Central memory CD4-positive, alpha-beta T cell (primary cell): ENCODE measurements at places on chromosomes 7 and 10.

DNA sequence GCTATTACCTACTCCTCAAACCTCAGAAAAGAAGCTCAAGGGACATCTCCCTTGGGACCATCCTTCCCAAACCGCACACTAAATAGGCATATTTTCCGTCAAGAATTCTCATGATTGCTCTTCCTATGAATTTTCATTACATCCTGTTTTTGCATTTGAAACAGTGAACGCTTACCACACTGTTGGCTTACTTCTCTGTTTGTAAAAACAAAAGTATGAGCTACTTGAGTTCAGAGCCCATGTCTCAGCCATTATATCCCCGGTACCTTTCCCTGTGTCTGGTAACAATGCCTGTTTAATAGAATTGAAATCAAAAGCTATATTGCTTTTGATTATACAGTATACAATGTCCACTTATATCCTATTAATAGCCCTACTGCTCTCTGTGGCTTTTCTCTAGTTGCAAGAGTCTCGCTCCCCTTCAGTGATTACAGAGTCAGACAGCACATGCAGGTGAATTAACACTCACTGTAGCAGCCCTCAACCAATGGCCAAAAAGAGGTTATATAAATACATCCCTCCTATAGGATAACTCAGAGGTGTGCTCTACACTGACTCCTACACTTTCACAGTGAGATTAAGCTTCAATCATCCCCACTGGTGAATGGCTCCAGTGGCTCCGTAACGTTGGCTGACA is 264.4 kb downstream of the SORCS1 start:
- DNase-seq, result no peak

DNA sequence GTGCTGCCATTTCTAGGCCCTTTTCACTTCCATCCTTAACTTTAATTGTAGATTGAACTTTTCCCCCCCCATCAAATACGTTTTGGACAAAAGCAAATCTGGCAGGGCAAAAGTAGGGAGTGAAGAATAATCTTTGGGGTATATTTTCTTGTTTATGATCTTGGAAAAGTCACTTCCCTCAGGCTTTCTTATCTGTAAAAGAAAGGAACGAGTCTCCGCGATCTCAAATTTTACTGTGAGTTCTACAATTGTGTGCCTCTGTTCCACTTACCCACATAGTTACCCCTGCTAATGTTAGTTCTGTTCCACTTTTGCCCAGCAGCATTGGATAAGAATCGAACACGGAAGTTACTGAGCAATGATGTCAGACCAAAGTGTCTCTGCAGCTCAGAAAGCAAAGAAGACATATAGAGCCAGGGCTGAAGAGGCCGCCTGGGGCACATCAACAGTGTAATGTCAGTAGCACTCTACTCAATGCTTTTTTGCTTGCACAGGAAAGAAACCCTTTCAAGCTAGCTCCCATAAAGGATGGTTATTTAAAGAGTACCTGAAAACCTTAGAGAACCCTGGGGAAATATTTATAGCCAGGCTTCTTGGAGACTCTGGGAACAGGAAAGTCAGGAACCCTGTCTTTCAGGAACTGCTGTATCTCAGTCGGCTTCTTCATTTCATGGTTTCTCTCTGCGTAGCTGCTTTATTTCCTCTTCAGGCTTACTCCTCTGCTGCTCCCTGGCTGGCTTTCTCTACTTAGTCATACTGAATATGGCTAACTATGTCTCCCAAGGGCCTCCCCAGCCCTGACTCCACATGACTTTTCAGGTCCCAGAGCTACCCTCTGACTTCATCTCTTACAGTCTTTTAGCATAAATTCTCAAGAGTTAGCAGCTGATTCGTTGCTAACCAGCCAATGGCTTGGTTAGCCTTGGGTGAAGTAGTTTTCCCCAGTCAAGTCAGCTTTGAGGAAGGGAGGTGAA is 123.7 kb upstream of the FAM3C start:
- DNase-seq, result no peak

- no peak for DNase-seq
Observed at GRCh38 chr7:30225863-30226613, 58.4 kb upstream of the ZNRF2 start.

GRCh38 chr7:116018731-116019130 is 11.8 kb downstream of the TFEC start:
- no peak for DNase-seq

GRCh38 chr7:96416116-96416515 is 94.2 kb upstream of the SLC25A13 start:
- DNase-seq, result no peak

DNA sequence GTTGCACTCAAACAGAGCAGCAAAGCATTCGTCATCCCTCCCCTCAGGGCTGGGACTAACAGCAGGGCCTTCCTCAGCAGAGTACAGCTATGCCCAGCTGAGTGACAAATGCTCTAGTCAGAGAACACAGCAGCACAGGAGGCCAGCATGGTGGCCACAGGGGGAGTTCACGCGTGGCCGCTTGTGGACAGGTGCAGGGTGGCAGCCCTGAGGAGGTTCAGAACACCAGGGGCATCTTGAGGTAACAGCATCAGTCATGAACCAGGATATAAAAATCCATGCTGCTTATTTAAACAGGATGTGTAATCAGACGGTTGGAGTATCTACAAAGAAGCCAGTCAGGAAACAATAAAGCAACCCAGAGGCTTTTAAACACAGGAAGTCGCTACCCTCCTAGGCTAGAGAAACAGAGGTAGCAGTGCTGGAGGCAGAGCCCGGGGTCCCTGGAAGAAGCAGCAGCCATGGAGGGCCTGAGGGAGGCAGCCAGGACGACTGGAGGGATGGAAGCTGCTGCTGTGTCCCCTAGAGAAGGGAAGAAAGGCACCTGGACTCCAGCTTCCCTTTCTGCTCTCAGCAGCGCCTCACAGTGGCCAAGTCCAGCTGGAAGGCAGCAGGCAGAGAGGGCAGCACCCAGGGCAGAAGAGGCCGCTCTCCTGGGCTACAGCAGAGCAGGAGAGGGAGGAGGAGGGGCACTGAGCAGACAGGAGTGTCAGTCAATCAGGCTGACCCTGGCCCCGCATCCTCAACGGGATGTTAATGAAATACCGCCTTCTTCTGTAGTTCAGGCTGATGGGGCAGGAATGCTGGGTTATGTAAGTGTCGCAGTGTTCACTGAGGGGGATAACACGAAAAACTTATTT is 70.8 kb upstream of the UCN3 start:
- DNase-seq, result peak; percentile 71

GRCh38 chr7:113109718-113110117 is 8.6 kb downstream of the SMIM30 start:
- DNase-seq, result no peak

DNA sequence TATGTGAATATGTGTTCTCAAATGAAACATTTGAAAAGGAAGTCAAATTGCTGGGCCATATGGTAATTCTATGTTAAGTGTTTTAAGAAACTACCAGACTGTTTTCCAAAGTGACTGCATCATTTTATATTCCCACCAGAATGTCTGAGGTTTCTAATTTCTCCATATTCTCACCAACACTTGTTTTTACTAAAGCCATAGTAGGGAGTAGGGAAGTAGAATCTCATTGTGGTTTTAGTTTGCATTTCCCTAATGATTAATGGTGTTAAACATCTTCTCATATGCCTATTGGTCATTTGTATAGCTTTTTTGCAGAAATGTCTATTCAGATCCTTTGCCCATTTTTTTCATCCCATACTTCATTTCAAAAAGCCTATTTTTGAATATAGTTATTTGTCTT is 9.1 kb upstream of the SEMA4G start:
- DNase-seq, result no peak

DNA sequence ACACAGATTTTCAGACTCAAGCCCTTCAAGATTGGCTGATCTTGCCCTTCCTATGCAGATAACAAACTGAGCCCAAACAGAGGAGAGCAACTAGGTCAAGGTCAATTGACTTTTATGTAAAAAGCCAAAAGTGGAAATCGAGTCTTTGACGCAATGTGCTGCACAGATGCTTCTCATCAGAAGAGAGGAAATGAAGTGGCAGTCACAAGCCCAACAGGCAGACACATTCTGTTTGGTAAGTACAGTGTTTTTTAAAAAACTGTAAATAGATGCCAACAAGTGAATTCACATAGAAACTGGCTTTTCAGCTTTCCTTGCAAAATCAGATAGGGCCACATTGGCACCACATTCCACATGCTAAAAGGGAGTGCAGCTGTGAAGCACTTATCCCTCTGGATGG is 606.6 kb downstream of the KCNMA1 start:
- no peak for DNase-seq

- DNase-seq, result no peak
Observed at GRCh38 chr10:35259769-35260397, 76.4 kb upstream of the CCNY start.

GRCh38 chr7:158924956-158925355 is 68.6 kb downstream of the DYNC2I1 start:
- no peak for DNase-seq

GRCh38 chr10:104297697-104298660 is 29.0 kb downstream of the GSTO2 start:
- no peak for DNase-seq

- no peak for DNase-seq
Observed at GRCh38 chr10:51768886-51769465, 69.6 kb upstream of the CSTF2T start.

- DNase-seq, result no peak
Observed at GRCh38 chr7:17983221-17984062, 43.1 kb upstream of the SNX13 start.

DNA sequence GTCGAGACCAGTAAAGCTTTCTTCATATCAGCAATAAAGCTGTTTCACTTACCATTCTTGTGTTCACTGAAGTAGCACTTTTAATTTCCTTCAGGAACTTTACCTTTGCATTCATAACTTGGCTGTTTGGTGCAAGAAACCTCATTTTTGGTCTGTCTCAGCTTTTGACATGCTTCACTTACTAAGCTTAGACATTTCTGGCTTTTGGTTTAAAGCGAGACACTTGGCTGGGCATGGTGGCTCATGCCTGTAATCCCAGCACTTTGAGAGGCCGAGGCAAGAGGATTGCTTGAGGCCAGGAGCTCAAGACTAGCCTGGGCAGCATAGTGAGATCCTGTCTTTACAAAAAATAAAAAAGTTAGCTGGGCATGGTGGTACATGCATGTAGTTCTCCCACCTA is 15.8 kb downstream of the PLEKHA1 start:
- no peak for DNase-seq

GRCh38 chr10:14605231-14605925 is 169.3 kb downstream of the FAM107B start:
- DNase-seq, result peak; percentile 57

DNA sequence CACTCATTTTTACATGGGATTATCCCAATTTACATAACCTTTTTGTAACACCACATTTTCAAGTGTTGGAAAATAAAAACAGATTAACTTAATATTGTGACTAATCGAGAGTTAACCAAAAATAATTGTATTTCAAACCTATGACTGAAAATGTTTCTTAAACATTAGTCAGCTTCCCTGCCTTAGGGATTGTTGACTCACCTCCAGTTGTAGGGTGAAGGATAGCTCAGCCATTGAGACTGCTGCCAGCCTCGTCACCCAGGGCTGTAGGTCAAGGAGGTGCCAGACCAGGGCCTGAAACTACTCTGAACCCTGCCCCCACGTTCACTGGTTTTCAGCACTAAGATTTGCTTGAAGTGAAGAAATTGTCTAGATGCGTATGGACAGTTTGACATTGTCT is 351.2 kb downstream of the GFRA1 start:
- no peak for DNase-seq

DNA sequence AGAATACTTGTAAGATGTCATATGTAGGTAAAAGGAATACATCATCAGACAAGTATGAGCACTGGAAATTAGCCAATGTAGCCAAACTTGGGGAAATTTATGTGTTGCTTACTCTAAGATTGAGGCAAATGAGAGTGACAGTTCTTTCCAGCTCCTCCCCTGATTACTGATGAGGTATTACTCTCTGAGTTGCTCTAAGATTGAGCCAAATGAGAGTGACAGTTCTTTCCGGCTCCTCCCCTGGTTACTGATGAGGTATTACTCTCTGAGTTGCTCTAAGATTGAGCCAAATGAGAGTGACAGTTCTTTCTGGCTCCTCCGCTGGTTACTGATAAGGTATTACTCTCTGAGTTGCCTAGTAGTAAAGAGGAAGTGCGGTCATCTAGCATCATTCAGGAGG is 435.8 kb downstream of the NRG3 start:
- DNase-seq, result no peak

DNA sequence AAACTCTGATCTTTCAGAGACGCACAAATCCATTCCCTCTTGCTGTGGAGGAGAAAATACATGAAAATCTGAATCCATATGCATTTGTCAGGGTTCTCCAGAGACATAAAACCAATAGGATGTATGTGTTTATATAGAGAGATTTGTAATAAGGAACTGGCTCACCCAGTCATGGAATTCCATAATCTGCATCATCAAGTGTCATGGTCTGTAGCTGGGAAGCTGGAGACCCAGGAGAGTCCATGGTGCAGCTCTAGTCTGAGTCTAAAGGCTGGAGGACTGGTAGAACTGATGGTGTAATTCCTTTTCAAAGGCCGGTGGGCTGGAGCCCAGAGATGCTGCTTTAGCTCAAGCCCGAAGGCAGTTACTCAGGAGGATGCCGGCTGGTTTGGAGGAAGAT is 134.0 kb downstream of the TCF7L2 start:
- DNase-seq, result no peak

DNA sequence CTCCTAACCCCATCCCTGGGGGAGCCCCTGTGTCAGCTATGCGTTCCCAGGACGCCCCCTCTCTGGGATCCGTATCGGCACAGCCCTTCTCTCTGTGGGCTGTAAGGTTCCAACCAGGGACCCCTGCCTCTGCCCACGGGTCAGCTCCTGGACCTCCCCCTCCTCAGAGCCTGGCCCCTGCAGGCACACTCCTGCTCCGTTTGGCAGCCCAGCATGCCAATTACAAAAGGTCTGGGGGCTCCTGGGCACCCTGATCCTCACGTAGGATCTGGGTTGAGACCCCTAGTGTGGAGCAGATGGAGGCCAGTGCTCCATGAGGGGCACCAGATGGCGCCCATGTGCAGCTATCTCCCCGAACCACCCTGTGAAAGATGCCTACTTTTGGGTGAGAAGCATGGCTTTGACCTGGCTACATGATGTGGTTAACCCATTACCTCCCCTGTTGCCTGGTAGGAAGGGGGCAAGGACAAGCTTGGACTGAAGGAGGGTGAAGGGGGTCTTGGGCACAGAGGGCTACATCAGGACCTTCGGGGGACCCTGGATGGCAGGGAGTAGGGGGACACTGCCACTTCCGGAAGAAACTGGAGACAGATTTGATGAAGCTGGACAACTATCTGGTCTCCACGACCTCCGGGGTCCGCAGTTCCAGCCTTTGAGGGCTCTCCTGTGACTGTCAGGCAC is 9.0 kb downstream of the TACR2 start:
- DNase-seq, result no peak

GRCh38 chr7:40990841-40991240 is 712.0 kb downstream of the INHBA start:
- DNase-seq, result no peak

GRCh38 chr10:30040597-30040996 is 18.8 kb downstream of the JCAD start:
- no peak for DNase-seq

- DNase-seq, result no peak
Observed at GRCh38 chr10:75845176-75845947, 413.9 kb downstream of the LRMDA start.
